ENCODE measurements at places on chromosomes 3 and 15.

GRCh38 chr3:160018959-160019358 lies 30.3 kb downstream of the IL12A start:
- DNase-seq = no peak

DNA sequence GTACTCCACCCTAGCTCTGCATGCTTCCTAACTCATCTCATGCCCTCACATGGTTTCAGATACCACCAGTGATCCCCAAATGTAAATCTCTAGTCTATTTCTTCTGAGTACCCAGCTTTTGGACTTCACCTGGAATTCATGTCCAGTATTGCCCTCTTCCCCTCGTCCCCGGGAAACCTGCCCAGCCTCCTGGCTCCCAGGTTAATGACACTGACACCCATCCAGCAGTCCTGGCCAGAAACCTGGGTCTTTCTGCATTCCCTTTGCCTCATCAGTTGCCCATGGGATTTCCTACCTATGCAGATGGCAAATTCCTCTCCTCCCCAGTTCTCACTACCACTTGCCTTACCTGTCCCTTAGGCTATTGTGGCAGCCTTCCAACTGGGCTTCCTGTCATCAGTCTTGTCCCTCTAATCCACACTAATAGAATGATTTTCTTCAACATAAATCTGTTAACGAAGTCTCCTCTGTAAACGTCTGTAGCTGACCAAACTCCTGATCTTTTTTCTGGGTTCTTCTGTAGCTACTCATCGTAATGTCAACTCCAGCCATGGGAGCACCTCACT lies 15.3 kb upstream of the MYLK start:
- no peak for DNase-seq

GRCh38 chr15:73681063-73681462 lies 3.1 kb upstream of the CD276 start:
- no peak for DNase-seq

GRCh38 chr3:139113231-139113992 lies 68.7 kb upstream of the PRR23C start:
- no peak for DNase-seq

DNA sequence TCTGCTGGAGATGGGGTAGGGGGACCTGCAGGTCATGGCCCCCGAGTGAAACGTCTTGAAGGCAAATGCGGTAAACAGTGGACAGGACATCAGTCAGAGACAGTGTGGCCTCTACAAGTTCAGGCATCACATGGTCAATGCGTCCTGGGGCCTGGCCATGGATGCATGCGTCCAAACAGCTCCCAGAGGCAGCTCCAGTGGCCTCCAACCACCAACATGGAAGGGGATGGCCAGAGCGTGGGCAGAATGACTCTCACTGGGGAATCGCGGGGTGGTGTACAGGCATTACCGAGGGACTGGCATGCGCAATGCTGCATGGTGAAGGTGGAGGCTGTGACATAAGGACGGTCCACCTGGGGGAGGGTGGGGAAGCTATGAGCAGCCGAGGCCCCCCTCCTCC lies 35.6 kb upstream of the IQSEC1 start:
- DNase-seq = no peak

DNA sequence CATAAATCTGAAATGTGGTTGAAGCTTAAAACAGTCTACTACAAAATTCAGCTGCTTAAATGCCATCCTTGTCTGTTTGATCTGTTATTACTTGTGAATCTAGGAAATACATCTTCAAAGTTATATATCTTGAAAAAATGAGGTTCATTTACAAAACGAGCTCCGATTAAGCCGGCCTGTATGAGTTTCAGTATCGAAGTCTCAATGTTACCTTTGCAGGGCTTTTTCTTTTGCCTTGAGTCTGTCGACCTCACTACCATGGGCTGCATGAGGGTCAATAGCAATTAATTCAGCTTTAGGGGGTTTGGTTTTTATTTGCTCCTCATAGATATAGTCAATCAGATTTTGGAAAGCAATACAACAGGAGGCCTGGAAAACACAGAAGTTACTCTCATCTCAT lies 23.2 kb downstream of the ERICH6 start:
- DNase-seq = no peak
